ENCODE measurements at places on chromosomes 12 and 14. TPM values are rescaled to one million over a fixed set of nuclear protein-coding genes. Genes with fewer than 3 reads are reported as not detected.

DNA sequence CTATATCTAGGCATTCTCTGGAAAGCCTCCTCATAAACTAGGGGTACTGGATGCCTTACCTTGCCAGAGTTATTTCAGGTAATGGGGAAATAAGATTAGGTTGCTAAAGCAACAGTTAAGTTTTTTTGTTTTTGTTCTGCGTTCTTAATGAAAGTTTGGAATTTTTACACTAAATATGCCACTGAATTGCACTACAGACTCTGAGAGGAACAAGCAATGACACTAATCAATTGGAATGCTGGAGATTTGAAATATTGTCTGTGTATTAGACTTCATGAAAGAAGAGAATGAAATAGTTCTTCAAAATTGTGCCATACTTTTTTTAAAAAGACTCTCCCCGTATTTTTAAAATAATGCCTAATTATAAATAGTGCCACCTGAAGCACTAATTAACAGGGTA is 287.8 kb downstream of the NAV3 start:
- H3K36me3 ChIP-seq, result no peaks in the 10 kb centered on the region
- DNase-seq, result no peak
- no peak overlapping the region for H3K27ac ChIP-seq

GRCh38 chr12:119686355-119686754 is 18.4 kb downstream of the PRKAB1 start:
- H3K36me3 ChIP-seq, result peaks cover 9% of the 10 kb centered on the region
- no peak overlapping the region for H3K4me3 ChIP-seq
- H3K4me1 ChIP-seq, result no peaks in the 10 kb centered on the region
- no peak overlapping the region for H3K27ac ChIP-seq
- DNase-seq, result no peak

DNA sequence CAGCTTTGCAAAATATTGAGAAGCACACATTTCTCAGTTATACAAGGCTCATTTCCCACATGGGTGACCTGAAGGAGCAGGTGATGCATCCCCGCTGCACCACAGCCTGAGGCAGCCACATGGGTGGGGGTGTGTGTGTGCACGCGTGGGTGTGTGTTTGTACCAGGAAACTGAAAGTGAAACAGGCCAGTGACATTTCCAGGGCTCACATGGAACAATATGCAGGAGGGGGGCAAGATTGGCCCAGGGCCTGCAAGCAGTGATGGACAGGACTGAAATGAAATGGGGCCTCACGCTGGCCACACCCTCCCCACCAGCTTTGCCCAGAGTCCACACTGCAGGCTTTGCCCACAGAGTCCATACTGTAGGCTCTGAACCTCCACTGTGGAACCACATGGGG is 154.2 kb upstream of the PARP11 start:
- no peaks in the 10 kb centered on the region for H3K27me3 ChIP-seq
- DNase-seq, result no peak
- no peak overlapping the region for H3K4me3 ChIP-seq
- H3K27ac ChIP-seq, result no peak overlapping the region

GRCh38 chr12:45170456-45171042 is 45.3 kb upstream of the ANO6 start:
- DNase-seq, result peak; percentile 87
- H3K27ac ChIP-seq, result no peak overlapping the region
- H3K4me1 ChIP-seq, result no peaks in the 10 kb centered on the region
- no peak overlapping the region for H3K4me3 ChIP-seq

GRCh38 chr12:111699962-111700361 is 14.1 kb downstream of the ACAD10 start:
- H3K27ac ChIP-seq, result no peak overlapping the region
- H3K4me1 ChIP-seq, result no peaks in the 10 kb centered on the region
- H3K36me3 ChIP-seq, result peaks cover 82% of the 10 kb centered on the region
- H3K4me3 ChIP-seq, result no peak overlapping the region

DNA sequence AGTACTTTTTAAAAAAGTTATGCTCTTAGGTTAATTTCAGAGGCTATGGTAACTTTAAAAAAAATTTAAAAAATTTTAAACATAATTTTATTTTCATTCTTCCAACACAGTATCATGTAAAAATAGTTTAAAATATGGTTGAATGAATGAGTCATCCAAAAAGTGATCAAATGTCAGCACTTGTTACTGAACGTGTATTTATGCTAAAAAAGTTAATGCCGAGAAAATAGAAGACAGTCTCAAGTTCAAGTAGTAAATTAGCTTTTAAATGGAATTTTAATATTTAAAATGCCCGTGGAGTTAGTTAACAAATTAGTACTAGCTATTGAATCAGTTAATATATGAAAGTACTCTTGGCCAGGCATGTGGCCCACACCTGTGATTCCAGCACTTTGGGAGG is 4.8 kb downstream of the AEBP2 start:
- no peak for DNase-seq
- no peak overlapping the region for H3K4me3 ChIP-seq
- no peak overlapping the region for H3K27ac ChIP-seq
- no peaks in the 10 kb centered on the region for H3K36me3 ChIP-seq
- peaks cover 36% of the 10 kb centered on the region for H3K4me1 ChIP-seq

DNA sequence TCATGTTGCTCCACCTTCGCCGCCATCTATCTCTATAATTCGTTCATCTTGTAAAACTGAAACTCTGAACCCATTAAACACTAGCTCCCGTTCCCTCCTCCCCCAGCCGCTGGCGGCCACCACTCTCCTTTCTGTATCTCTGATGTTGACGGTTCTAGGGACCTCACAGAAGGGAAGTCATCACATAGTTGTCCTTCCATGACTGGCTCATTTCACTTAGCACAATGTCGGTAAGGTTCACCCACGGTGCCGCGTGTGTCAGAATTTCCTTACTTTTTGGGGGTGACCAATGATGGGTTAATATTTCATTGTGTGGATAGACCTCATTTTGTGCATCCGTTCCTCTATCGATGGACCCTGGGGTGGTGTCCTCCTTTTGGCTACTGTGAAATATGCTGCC is 2.0 kb upstream of the CACNA2D4 start:
- no peaks in the 10 kb centered on the region for H3K27me3 ChIP-seq
- DNase-seq, result no peak
- H3K27ac ChIP-seq, result no peak overlapping the region
- no peak overlapping the region for H3K4me3 ChIP-seq
- H3K4me1 ChIP-seq, result peaks cover 24% of the 10 kb centered on the region

DNA sequence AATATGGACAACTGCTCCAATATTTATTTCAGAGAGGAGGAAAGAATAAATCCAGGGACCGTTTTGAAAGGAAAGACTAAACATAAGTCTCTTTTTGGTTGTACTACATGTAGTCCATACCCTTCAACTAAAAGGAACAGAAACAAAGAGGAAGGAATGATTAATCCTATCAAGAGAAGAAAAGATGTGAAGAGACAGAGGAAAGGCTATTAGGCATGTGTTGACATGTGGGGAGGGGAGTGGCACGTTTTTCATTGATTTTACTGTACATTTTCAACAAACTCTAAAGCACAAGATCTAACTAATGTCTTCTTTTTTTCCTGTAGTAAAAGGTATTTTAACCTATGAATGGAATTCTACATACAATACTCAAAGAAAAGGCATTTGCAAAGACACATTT is 85.6 kb downstream of the NAV3 start:
- no peak for DNase-seq
- no peak overlapping the region for H3K4me3 ChIP-seq
- no peak overlapping the region for H3K27ac ChIP-seq
- no peaks in the 10 kb centered on the region for H3K36me3 ChIP-seq
- H3K4me1 ChIP-seq, result no peaks in the 10 kb centered on the region

GRCh38 chr12:119804011-119804641 is 73.0 kb downstream of the CIT start:
- peak overlapping the region; percentile 29 for H3K4me3 ChIP-seq
- no peak overlapping the region for H3K27ac ChIP-seq
- H3K4me1 ChIP-seq, result peaks cover 25% of the 10 kb centered on the region
- DNase-seq, result peak; percentile 71
- H3K27me3 ChIP-seq, result peaks cover 6% of the 10 kb centered on the region

DNA sequence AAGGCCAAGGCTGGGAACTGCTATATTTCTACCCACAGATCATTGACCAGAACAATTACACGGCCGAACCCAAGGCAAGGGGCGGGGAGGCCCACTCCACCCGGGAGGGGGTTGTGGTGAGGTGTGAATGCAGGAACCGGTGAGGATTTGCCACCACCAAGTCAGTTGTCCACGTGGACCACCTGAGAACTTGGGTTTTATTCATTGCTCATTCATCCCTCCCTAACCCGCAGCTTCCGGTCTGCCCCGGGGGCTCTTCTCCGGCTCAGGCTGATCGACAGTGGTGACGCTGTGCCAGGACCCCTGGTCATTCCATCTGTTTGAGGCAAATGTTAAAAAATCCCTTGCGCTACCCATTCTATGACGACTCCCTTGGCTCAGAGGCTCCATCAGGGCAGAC is 127.7 kb upstream of the RTL1 start:
- no peak overlapping the region for H3K4me3 ChIP-seq
- H3K27ac ChIP-seq, result no peak overlapping the region
- H3K36me3 ChIP-seq, result no peaks in the 10 kb centered on the region
- H3K4me1 ChIP-seq, result no peaks in the 10 kb centered on the region
- DNase-seq, result peak; percentile 29

GRCh38 chr14:20631023-20631879 is 10.2 kb downstream of the OR6S1 start:
- no peaks in the 10 kb centered on the region for H3K27me3 ChIP-seq
- H3K4me3 ChIP-seq, result peak overlapping the region; percentile 28
- no peak for DNase-seq
- H3K27ac ChIP-seq, result no peak overlapping the region

DNA sequence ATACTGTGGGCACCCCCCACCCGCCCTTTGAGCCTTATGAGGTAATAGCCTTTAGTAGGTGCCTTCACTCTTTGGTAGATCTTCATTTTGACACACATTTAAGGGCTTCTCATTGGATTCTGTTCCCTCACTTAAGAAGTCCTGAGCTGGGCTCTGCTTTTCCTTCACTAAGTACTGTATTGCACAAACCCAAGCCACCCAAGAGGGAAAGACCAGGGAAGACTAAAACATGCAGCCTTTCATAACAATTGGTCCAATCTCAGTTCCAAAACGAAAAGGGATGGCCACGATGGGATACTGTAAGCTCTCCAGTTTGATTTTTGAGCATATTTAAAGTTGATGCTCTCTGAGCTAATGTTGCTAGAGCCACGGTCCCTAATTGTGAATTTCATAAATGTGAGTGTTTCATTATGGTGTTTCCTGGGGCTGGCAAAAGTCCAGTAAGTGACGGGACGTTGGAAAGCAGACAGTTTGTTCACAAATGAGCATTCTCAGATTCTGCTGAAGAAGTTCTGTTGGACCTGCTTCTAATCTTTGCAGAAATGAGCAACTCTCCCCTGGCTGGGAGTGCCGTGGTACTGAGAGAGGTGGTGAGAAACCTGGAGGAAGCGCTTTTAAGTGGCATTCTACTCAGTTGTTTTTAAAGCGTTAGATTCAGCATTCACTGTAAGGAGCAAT is 9.4 kb downstream of the SSPN start:
- H3K4me3 ChIP-seq, result no peak overlapping the region
- peak; percentile 68 for DNase-seq
- H3K27me3 ChIP-seq, result no peaks in the 10 kb centered on the region

DNA sequence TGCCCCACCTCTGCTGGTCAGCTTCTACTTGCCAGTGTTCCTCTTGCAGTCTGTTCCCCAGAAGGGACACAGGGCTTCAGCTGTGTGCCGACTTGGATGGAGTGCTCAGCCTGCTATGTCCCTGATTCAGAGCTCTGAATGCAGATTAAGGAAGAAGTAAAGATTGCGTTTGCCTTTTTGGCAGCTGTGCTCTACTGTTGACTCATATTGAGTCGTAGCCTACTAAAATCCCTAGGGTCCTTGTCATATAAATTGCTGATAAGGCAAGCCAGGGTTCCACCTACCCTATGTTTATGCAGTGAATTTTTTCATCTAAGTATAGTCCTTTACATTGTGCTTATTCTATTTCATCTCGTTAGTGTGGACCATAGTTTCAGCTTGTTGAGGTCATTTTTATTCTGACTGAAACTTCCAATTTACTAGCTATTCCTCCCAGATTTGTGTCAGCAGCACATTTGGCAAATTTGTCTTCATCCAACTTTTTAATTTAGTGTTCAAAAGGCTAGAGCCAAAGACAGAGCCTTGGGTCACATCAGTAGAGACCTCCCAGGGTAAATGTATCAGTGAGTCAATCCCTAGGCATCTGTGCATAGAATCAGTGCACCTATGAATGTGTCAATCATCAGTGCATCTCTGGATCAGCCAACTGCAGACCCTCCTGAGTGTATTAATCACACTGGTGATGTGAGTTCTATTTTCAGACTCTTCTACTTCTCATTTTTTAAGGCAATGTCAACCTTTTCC is 31.9 kb downstream of the CACNA1C start:
- DNase-seq, result no peak
- H3K4me1 ChIP-seq, result peaks cover 78% of the 10 kb centered on the region
- no peaks in the 10 kb centered on the region for H3K27me3 ChIP-seq
- no peak overlapping the region for H3K4me3 ChIP-seq
- H3K36me3 ChIP-seq, result no peaks in the 10 kb centered on the region
- peak overlapping the region; percentile 31 for H3K27ac ChIP-seq

DNA sequence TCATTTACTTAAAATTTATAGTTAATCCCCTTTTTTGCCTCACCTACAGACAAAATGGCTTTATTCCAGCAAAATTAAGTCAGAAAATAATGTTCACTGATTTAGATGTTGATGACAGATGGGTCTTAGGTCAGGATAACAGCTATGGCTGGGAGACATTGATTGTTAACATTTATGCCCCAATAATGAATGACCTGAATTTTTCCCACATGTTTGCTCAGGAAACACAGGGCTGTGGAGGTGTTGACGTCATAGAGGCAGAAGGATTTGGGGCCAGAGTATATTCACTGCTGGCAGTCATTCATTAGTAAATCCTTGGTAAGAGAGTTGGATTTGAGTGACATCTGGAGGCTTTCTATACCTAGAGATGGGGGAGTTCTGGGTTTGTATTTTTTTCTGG is 121.3 kb downstream of the PDE3A start:
- peaks cover 52% of the 10 kb centered on the region for H3K4me1 ChIP-seq
- DNase-seq, result no peak
- no peaks in the 10 kb centered on the region for H3K27me3 ChIP-seq

The CLEC1B gene
- not detected for total RNA-seq

The TMEM253 gene
- total RNA-seq, result not detected

The PLCZ1 gene
- not detected for total RNA-seq

The RPL36AL gene
- 268 TPM for total RNA-seq

The PLEKHA5 gene
- total RNA-seq, result 21.4 TPM

Data from sigmoid colon (tissue), 7 donors.